ENCODE measurements at places on chromosomes 11 and 22. TPM values are rescaled to one million over a fixed set of nuclear protein-coding genes. Genes with fewer than 3 reads are reported as not detected.
A peak's percentile ranks its signal among the peaks of the same experiment; 100 is the strongest.

APOL1 gene
- total RNA-seq: 29.5 TPM

CCDC134 gene
- total RNA-seq: 6.3 TPM

GRCh38 chr11:11318461-11318860 lies 34.6 kb downstream of the CSNK2A3 start:
- DNase-seq: no peak

- DNase-seq: peak; percentile 58
Measured at GRCh38 chr11:7688238-7688826, 15.0 kb upstream of the CYB5R2 start.

GRCh38 chr11:59195586-59195985 lies 17.1 kb downstream of the MPEG1 start:
- no peak for DNase-seq

DNA sequence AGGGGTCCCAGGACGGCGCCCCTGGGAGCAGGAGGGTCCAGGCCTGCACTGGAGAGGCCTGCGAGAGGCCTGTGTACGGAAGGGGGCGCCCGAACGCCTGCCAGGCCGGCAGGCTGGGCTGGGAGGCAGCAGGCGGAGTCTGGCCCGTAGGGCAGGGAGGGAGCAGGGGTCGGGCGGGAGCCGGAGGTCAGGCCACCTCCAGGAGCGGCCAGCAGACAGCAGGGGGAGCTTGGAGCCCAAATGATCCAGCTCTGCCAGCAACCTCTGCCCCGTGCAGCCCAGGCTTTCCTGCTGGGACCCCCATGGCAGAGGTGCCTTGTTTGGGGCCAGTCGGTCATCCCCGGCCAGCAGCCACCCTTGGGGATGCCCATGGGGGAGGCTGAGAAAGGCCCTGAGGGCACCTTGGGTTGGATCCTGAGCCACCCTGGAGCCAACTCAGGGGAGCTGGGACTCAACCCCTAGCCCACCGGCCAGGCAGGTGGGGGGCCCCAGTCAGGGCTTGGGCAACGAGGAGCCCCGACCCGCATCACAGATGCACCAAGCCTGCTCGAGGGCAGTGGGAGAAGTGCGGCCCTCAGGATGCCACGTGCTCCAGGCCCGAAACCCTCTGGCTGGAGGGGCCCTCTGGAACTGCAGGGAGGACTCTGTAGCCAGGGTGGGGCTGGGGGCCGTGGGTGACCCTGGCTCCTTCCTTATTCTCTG lies 9.6 kb upstream of the SYT8 start:
- peak; percentile 51 for DNase-seq

- DNase-seq: no peak
Measured at GRCh38 chr11:125170510-125171031, 6.0 kb downstream of the PKNOX2 start.

HBE1 gene
- total RNA-seq: not detected

DNA sequence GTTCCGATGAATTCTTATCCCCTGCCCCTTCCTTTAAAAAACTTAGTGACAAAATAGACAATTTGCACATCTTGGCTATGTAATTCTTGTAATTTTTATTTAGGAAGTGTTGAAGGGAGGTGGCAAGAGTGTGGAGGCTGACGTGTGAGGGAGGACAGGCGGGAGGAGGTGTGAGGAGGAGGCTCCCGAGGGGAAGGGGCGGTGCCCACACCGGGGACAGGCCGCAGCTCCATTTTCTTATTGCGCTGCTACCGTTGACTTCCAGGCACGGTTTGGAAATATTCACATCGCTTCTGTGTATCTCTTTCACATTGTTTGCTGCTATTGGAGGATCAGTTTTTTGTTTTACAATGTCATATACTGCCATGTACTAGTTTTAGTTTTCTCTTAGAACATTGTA lies 12.0 kb downstream of the CCND1 start:
- no peak for DNase-seq

DNA sequence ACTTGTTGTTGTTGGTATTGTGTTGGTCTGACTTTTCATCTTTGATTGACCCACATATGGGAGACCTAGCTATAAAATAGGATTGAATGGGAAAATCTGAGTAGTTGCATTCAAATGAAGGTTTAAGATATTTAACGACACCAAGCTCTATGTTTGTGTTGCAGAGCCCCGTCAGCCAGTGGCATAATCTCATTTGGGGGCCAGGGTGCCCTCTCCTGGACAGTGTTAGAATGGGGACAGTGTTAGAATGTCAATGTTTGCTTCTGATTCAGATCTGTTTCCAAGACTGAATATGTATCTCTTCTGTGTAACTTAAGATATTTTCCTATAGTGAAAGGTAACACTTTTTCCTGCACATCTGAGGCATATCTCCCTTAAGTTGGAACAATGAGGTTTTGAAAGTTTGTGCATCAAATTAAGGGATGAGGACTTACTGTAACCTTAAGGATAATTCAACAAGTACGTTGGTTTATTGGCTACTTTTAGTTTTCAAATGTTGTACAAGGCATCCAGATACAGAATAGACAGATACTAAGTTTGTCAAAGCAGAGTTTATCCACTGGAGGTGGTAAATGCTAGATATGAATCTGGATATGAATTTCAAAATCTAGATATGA lies 5.3 kb upstream of the OR52M1 start:
- DNase-seq: peak; percentile 66

DNA sequence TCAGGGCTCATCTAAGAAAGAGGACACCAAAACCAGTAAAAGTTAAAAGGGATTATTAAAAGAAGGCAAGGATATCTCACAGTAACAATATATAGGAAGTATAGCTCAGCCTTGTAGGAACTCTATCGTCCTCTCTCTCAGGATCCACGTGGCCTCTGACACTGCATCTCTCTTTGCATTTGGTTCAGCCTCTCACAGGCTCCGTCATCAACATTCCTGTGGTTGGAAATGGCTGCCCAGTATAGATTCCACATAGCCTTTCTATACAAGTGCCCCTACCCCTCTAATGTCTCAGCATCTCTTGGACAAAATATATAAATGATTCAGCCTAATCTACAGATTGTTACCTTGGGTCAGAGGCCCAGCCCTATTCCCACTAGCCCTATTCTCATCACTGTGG lies 101.3 kb upstream of the DBX1 start:
- DNase-seq: no peak

GAL gene
- total RNA-seq: 0.74 TPM

- no peak for DNase-seq
Measured at GRCh38 chr11:122112470-122113365, 3.3 kb downstream of the BLID start.

- DNase-seq: no peak
Measured at GRCh38 chr11:3184732-3185347, 19.7 kb upstream of the OSBPL5 start.

DNA sequence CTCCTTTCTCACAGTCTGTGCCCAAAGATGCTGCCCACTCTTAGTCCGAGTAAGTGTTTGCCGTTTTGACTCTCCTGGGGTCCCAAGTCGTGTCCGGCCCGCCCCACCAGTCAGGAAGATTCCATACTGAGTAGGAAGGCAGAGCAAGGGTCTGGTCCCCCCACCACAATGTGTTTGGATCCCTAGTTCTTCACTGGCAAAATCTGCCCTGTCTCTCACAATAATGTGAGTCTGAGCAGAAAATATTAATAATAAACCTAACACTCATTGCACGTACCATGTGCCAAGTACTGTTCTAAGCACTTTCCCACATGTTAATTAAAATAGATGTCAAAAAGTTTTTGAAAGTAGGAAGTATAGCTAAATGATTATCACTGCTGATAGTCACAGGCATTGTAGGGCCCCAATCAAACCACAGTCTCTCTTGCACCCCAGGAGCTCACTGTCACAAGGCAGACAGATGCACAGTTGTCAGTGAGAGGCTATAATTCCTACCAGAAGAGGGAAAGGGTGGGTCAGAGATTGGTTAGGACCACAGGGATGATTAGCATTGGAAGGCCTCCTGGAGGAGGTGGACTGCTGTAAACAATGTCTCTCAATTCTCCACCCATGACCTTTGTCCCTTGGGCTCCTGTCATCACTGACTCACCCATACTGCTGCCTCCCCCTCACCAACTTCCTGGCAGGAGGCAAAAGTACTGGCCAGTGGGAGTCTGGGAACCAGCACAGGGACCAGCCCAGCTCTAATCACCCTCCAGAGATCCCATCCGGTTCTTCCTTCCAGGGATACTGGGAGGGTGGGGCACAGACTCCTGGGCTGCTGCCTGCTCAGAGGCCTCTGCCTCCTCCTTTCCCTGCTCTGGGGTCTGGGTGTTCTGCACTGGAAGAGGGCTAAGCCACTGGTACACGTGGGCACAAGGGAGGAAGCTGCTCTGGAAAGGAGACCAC lies 1.0 kb upstream of the POLD4 start:
- peak; percentile 92 for DNase-seq

- no peak for DNase-seq
Measured at GRCh38 chr11:21059879-21060278, 390.5 kb downstream of the NELL1 start.

DNA sequence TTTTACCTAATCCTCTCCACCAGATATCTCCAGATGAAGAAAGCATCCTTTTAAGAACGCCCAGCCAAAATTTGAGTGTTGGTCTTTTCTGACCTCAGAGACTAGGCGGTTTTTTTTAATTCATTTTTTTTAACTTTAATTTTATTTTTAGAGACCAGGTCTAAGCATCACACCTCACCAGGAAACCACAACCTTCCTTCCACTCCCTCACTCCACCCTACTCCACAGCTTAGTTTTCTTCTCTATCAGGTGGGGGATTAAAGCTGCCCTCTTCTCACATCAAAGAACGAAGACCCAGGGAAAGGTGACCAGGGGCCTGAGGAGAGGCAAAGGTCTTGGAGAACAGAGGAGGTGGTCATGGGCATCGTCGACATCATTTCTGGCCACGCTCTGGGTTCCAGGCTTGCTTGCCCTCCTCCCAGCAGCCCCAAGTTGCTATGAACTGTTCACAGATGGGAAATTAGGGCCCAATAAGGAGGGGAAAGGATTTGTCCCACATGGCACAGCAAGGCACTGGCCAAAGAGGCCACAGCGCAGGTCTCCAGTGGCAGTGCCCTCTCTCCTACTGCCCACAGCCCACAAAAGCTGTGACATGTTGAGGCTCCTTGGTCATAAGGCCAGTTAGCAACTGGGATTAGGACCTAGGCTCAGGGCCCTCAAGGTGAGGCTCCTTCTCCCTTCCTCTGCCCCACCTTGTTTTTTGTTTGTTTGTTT lies 1.4 kb upstream of the PEX16 start:
- DNase-seq: no peak

- no peak for DNase-seq
Measured at GRCh38 chr11:37124384-37124783, 526.3 kb upstream of the RAG2 start.

MCHR1 gene
- total RNA-seq: not detected

DNA sequence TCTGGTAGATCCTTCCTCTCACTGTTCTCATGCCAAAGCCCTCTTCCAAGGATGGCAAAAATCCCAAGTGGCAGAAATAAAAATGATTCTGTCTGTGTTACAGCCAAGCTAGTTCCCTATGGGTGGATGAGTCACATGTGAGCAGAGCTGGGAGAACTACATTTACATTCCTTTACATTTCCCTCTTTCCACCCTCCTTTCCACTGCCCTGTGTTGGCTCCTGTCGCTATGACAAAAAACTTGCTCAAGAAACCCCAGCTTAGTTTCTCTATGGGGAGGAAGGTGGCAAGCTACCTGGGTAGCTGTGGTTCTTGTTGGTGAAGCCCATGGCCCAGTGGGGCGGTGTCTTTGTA lies 10.2 kb upstream of the DDB2 start:
- no peak for DNase-seq

CARD10 gene
- 61.6 TPM for total RNA-seq

OPCML gene
- total RNA-seq: not detected

- peak; percentile 72 for DNase-seq
Measured at GRCh38 chr22:36510966-36511881, 4.4 kb upstream of the FOXRED2 start.

RAB3IL1 gene
- total RNA-seq: 9.9 TPM

MISFA gene
- total RNA-seq: 1.0 TPM

DNA sequence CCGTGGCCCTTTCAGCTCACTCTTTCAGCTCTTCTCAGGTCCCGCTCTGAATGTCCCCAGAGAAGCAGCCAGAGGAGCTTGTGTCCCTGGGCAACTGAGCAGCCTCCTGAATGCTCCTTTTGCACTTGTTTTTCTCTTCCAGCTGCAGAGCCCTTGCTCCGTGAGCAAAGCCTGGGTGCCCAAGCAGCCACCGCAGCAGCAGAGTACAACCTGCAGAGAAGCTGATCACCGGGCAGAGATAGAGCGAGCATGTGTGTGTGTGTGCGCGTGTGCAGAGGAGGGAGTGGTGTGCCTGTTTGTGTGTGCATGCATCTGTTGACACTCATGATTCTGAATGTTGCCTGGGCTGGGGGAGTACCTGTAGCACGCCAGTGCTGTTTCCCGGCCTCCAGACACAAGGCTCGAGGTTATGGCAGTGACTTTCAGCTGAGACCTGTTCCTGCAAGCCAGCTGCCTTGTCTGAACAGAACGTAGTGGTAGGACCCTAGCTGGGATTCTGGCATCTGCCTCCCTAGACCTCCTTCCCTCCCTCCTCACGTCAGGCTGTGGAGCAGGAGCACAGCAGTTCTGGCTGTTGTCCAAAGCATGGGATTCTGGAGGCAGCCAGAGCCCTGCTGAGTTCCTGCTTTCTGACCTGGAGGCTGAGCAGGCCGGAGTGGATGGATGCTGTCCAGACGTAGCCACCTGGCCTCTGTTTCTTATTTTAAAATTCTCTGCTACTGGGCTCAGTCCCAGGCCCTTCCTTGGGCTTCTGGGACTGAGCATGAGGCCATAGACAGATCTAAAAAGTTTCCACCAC lies 4.5 kb upstream of the MAPK8IP1 start:
- no peak for DNase-seq

- peak; percentile 76 for DNase-seq
Measured at GRCh38 chr22:45994491-45995404, 17.8 kb upstream of the WNT7B start.

DNA sequence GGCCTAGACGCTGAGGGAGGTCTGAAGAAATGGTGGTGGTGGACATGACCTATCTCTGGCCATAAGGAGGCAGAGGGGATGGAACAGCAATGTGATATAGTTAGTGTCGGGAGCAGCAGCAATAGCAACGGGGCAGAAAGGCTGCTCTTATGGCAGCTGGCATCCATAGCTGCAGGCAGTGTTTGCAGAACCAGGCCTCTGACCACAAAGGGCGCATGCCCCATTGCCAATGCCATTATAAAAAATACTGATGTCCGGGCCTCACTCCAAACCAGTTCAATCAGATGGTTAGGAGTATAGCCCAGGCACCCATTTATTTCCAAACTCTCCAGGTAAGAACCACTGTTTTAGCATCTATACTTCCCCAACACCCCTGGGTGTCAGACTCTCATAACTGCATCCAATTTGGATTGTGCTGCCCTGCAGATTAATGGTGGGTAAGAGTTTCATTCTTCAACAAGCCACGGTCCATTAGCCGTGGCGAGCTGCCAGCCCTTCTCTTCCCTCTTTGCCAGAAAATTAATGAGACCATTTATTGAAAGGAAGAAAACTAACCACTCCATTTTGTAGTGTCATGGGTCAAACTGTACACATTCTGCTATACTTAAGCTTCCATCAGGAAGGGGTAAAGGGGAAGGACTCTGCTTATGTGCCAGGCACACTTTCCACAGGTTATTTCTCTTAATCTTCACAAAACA lies 72.8 kb upstream of the SPON1 start:
- no peak for DNase-seq

Measured in dermis blood vessel endothelial cell (primary cell).